ENCODE measurements at places on chromosomes 13 and 19.
A peak's percentile ranks its signal among the peaks of the same experiment; 100 is the strongest.

- no peak for DNase-seq
Measured at GRCh38 chr13:63546524-63546923, 2130.9 kb upstream of the PCDH20 start.

DNA sequence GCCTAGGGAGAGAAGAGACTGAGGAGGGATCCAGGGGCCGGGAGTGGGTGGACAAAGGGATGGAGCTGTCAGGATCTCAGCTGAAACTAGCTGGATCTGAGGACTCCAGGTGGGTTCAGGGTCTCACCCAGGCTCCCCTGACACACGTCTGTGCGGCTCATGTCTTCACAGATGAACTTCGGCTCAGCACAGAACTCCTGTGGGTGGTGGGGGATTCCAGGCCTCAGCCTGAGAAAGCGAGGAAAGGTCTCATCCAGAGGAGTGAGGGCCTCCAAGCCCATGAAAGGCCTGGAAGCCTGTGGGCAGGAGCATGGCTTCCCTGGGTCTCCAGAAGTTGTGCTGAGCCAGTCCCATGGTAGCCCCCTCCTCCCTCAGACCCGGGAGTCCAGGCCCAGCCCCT, 1.4 kb downstream of the CAPN12 start:
- DNase-seq: no peak

DNA sequence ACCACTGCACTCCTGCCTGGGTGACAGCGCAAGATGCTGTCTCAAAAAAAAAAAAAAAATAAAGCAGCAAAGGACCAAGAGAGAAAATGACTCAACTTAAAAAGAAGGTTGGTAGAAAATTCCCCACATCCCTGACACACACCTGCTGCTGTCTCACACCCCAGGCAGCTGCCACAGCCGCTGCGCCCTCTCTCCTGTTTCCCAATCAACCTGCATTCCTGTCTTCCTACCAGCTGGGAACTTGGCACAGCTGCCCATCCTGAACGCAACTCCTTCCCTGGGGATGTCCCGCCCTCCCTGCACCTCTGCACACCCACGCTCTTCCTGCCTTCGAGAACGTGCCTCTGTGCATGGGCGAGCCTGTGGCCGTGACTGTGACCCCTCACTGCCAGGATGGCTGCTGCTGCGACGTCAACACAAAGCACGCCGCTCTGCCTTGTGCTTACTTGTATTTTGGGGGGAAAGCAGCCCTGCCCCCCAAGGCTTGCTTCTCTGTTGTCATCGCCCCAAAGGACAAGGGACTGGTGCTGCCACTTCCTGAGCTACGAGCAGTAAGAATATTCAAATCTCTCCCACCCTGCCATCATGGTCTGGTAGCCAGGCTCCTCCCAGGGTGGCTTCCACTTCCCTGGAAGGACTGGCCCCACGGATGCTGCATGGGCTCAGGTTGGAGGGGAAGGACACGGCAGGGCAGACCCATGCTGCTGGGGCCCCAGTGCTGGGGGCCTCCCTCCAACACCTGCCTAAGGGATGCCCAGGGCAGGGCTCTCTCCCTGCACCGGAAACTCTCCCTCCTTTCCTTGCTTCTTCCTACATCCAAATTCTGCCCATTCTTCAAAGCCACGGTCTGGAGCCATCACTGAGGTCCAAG, 20.7 kb downstream of the SH3GL1 start:
- no peak for DNase-seq

- no peak for DNase-seq
Measured at GRCh38 chr13:114054264-114054663, 78.2 kb downstream of the RASA3 start.

- DNase-seq: no peak
Measured at GRCh38 chr13:41356786-41357185, 45.7 kb downstream of the NAA16 start.

GRCh38 chr19:39428283-39429112, 7.3 kb downstream of the RPS16 start:
- no peak for DNase-seq

- no peak for DNase-seq
Measured at GRCh38 chr19:6521718-6522646, 8.8 kb upstream of the TNFSF9 start.

- no peak for DNase-seq
Measured at GRCh38 chr13:112072534-112073244, 5.7 kb downstream of the SOX1 start.

- no peak for DNase-seq
Measured at GRCh38 chr13:77038907-77039480, 12.0 kb upstream of the FBXL3 start.

DNA sequence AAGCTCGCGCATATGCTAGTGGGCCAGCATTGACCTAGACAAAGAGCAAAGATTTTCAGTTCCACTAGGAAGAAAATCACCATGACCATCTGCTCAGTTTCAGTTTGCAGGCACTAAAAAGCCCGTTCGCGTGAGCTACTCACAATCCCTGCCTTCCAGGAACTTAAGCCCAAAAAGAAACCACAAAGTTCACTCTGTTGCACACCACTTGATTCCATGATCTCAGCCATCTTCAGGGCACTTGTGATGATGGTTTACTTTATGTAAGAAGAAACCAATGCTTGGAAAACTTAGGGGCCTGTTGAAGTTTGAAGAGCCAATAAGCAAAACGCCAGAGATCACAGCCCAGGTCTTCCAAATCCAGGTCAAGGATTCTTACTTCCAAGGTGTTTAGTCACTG, 45.0 kb upstream of the SLC15A1 start:
- DNase-seq: no peak

DNA sequence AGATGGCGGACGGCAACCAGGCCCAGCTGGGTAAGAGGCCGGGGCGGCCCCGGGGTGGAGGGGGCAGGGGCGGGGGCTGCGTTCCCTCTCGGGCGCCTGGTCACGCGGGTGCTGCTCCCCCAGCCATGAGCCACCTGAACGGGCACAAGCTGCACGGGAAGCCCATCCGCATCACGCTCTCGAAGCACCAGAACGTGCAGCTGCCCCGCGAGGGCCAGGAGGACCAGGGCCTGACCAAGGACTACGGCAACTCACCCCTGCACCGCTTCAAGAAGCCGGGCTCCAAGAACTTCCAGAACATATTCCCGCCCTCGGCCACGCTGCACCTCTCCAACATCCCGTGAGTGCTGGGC, 11.1 kb downstream of the PTBP1 start:
- no peak for DNase-seq

- DNase-seq: peak; percentile 70
Measured at GRCh38 chr19:12666265-12667048, at the start of the genes MAN2B1 and WDR83. Gene MAN2B1, minus strand, starts transcription at chr19:12666742. Its CDS starts 41 bp downstream, at chr19:12666701. Gene WDR83, plus strand, starts transcription at chr19:12666807. Its CDS starts 2,984 bp downstream, at chr19:12669791.

DNA sequence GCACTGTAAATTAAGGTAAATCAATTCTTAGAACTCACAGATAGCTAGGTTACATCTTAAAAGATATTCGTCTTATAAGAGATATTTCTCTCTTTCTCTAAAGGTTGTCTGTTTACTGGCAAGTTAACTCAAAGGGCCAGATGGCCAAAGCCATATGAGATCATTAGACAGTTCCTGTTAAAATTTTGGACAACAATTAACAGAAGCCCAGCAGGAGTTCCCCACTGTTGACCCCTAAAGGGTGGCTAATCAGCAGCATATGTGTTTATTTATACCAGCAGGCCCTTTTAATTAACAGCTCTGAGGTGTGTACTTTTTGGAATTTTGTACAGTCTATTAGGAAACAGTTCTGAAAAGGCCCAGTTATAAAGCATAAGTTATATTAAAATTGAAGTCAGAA, 245.8 kb downstream of the LIG4 start:
- DNase-seq: no peak

GRCh38 chr19:18519962-18520847, 1.7 kb downstream of the ELL start:
- DNase-seq: peak; percentile 35

GRCh38 chr13:44125943-44126469, 246.3 kb downstream of the LACC1 start:
- no peak for DNase-seq

- DNase-seq: no peak
Measured at GRCh38 chr19:56319991-56320390, 5.4 kb upstream of the ZSCAN5A start.

DNA sequence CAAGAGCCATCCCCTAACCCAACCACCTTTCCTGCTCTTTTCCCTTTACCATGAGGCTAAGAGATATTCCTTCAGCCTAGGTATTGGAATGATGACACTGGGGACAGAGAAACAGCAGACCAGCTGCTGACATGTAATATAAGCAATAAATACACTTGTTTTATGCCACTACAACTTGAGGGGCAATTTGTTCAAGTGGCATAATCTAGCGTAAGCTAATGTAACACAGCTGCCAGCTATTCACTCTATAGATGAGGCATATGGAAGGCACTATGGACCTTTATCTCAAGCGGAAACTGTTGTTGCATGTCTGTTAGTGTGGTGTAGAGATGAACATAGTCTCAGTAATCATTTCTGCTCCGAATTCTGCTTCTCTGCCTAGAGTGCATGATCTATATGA, 111.1 kb downstream of the STARD13 start:
- DNase-seq: no peak

DNA sequence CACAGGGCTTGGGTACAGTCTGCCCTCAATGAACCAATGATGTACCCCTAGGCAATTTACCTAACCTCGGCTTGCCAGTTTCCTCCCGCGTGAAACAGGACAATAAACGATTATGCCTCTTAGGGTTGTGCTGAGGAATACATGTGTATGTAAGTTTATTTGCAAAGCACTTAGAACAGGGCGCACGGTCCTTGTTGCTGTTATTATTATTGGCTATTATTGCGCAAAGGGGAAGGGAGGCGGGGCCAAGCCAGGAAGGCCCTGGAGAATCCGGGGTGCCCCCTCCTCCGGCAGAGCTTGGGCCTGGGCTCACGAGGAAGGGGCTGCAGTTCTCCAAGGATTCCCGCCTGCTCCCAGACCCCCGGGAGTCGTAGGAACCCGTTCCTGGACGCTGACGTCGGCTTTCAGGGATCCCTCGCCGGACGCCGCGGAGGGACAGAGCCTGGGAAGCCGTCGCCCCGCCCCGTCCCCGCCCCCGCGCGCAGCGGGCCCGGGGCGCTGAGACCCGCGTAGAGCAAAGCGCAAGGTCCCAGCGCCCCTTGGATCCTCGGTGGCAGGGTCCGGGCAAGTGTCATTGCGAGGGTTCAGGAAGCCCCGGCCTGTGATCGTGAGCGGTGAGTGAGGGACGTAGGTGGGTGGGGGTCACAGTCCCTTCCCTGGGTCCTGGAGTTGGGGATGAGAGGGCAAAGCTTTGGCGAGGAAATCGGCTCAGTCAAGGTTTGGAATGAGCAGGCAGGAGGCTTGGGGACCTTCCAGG, at the start of gene TMEM91:
TSS of gene TMEM91 (plus strand) at position 293 of the 757 bp plus-strand sequence. CDS start 1,777 bp downstream, outside the sequence.
- DNase-seq: no peak

DNA sequence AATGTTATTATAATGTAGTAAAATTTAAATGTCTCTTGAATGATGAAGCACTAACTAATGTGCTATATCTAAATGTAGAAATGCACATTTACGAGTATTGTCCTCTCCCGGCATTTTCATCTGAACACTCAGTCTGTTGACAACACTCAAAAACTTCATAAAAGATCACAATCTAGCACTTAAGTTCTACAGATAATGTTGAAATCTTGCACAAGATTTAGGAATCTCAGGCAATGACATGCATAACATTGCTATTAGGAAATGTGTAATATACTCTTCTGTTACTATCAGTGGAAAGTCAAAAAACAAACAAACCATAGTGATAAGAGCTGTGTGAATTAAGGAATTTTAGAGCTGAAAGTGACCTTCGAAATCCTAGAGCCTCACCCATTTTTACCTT, 37.5 kb upstream of the XPO4 start:
- DNase-seq: no peak

GRCh38 chr19:14333101-14333871, 48.0 kb upstream of the ADGRE5 start:
- peak; percentile 18 for DNase-seq

GRCh38 chr19:41427647-41428480, 690 bp upstream of the B3GNT8 start:
- DNase-seq: no peak

GRCh38 chr13:59690857-59691500, 472.7 kb downstream of the DIAPH3 start:
- no peak for DNase-seq

DNA sequence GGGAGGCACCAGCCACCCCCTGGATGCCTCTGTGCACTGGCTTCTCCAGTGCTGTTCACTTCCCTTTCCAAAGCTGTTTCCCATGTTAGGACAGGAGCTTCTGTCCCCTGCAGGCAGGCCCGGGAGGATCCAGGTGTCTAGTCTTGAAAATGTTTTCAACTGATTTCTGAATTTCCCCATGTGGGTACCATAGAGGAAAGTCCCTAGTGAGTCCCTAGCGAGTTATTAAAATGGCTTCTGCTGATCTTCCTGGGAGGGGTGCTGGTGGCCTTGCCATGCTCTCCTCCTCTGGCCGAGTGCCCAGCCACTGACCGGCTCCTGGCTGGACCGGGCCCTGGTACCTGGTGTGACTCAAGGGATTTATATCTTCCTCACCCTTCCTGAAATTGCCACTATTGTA, 5.2 kb upstream of the ANKRD10 start:
- no peak for DNase-seq

GRCh38 chr13:21882766-21883165, 211.9 kb downstream of the FGF9 start:
- DNase-seq: no peak

DNA sequence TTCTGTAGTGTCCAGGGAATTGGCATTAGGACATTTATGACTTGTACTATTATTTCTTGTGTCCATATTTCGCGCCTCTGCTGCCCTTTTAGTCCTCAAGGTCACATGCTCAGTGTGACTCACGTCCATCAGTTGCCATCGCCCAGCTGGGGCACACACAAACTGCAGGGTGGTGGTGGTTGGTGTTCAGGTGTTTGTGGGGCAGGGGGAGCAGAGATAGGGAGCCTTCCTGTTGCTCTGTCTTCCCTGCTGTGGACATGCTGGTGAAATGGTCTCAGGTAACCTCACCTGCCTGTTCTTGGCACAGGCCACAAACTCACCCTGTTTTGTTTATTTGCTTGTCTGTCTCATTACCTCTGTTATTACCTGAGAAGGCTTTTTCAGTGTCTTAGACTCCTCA, 22.4 kb downstream of the PRR12 start:
- DNase-seq: no peak

Data from progenitor cell of endocrine pancreas (in vitro differentiated cells).